ENCODE measurements at places on chromosomes 16 and 17.

GRCh38 chr16:15686287-15686686 lies 36.2 kb downstream of the NDE1 start:
- no peak for DNase-seq

- no peak for DNase-seq
These were observed 41.1 kb downstream of the NDEL1 start for GRCh38 chr17:8476741-8477140.

DNA sequence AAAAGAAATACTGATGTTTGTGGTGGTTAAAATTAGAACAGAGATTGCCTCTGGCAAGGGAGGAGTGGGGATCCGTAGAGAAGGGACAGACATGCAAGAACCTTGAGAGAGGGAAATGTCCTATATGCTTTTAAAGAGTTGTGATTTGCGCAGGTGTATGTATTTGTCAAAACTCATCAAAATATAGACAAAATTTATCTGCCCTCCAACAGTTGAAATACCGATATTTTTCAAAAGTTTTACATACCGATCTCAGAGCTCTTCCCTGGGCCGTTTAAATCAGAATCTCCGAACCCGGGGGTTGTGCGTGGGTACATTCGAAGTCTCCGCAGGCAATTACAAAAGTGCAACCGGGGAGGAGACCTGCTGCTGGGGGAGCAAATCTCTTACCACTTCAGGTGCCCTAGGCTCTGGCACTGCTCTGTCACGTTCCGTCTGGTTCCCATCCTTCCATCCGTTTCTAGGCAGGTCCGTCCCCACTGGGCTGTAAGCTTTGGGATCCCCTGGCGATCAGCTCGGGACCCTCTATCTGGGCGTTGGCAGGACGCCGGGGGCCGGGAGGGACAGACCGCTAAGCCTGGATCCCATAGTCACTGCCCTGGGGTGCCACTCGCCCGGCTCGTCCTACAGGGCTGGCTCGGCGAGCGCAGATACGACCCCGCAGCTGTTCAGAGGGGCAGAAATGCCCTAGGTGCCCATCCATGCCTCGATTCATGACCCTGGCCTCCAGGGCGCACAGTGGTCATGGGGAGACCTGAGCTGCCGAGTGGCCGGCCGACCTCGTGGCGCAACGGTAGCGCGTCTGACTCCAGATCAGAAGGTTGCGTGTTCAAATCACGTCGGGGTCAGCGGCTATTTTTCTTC lies 4.2 kb downstream of the BORCS6 start:
- peak; percentile 71 for DNase-seq

- no peak for DNase-seq
These were observed 24.0 kb downstream of the PARN start for GRCh38 chr16:14606102-14606501.

DNA sequence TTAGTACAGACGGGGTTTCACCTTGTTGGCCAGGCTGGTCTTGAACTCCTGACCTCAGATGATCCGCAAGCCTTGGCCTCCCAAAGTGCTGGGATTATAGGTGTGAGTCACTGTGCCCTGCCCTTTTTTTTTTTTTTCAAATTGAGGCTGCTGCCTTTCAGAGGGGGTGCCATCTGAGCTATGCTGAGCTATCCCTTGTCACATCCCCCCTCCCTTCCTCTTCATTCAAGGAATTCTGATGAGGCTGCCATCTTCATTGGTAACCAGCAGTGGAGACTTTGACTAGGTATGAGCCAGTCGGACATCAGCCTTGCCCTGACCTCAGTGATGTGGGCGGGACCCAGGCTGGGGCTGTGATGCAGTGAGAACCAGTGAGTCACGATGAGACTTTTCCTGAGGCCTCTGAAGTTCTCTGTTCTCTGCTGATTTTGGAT lies 24.4 kb upstream of the GPT2 start:
- no peak for DNase-seq

- DNase-seq, result peak; percentile 5
These were observed 108.1 kb downstream of the SNX11 start for GRCh38 chr17:48215583-48216139.

- DNase-seq, result no peak
These were observed 56.4 kb downstream of the CMIP start for GRCh38 chr16:81500833-81501521.

GRCh38 chr17:70168044-70168976 lies 1.0 kb upstream of the KCNJ2 start:
- peak; percentile 37 for DNase-seq

DNA sequence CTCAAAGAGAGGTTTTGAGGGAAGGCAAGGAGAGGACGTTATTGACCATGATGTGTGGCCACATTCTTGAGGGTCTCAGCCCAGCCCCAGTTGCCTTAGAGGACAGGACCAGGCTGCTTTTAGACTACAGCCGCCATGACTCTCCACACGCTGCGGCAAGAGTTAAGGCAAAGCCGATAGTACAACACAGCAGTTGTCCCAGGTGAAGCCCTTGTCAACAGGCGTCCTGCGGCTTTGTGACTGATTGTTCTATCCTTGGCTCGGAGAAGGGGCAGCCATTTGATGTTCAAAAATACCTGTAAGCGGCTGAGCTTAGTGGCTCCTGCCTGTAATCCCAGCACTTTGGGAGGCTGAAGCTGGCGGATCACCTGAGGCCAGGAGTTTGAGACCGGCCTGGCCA lies 28.8 kb downstream of the TMEM92 start:
- no peak for DNase-seq
